ENCODE measurements at places on chromosomes 6 and 20.

DNA sequence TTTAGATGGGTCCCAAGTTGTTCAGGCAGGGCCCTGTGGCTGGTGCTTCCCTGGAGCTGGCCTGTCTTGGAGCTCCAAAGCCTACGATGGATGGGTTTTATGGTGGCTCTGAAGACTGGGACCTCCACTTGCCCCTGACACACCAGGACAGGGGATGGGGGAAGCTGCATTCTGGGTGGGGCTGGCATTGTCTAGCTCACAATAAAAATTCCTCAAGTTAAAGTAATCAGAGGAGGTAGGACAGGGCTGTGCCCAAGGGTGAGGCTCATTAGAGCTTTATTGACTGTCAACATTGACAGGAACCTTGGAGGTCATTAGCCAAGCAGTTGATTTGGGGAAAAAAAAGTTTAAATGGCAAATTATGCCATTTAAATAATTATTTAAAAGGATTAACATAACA is 35.7 kb downstream of the TFAP2C start:
- no peak for DNase-seq

DNA sequence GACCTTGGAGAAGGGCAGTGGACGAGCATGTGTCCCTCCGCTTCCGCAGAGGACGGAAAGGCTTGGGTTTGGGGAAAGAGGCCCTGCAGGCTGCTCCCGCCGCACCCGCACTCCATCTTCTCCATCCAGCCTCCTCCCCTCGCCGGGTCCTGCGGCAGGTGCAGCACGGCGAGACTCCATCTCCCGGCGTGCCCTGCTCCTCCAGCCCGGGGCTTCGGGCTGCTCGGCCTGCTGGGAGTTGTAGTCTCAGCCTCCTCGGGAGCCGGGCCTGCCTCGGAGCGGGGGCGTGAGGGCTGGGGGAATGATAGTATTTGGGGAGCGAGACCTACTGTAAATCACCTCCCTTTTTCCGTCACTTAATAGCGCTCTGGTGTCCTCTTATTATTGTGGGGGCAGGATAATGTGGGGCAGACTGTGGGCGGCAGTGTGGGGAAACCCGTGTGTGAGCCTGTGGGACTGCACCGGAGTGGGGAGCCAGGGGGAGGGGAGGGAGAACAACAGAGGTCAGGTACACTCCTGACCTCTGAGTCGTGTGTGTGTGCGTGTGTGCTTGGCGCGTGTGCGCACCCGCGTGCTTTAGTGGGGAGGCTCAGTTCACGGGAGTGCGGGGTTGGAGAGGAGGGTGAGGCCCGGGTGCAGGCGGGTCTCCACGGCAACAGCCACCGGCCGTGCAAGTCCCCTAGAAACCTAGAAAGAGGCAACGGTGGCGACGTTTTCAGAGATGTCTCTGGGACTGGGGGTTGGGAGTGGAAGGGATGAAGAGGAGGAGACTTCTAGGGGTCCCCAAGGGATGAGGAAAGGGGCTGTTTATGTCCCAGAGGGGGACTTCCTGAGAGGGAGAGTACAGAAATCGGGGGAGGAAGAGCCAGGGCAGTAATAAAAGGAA is 4.1 kb downstream of the TTBK1 start:
- DNase-seq = no peak

DNA sequence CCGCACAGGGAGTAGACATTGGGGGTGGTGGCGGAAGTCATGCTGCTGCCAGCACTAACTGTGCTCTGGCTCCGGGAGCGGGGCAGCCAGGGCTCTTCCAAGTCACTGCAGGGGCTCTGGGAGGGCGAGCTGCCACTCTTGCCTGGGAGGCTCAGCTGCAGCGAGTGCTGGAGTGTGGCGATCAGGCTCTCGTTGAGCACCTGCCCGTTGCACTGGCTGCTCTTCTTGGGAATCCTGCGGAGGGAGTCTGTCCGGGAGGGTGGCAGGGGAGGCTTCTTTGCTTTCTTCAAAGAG is 28.0 kb downstream of the HEBP2 start:
- no peak for DNase-seq

DNA sequence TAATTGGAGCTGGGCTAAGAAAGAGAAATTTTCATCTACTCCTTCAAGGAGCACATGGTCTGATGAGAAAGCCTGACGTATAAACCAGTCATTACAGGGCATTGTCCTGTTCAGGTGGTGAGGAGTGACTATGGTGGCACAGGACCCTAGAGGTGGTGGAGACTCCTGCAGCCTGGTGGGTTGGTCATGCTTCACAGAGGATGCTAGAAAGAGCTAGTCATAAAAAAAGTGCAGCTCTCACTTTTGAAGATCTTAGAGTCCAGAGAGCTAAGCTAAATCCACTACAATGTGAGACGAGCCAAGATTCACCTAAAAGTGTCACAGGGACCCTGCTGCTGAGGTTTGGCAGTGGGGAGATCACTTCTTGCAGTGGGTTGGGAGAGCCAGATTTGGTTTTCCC is 9.8 kb upstream of the ZNF831 start:
- no peak for DNase-seq

DNA sequence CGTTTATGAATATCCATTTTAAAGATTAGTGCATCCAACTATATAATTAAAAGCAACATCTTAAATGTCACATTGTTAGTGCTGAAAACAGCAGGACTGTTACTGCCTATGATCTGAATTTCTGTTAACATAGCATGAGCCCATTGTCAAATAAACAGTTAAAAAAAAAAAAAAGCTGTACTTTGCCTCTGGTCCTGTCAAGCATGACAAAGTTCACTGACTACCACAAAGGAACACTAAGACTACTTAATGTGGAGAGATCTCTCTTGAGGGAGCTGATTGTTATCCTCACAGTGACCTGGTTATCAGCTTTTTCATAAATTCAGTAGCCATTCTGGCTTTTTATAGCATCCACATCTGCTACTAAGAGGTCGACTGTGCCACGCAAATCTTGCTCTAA is 228.1 kb downstream of the TMEM200A start:
- DNase-seq = no peak

GRCh38 chr6:38695227-38695900 is 7.6 kb downstream of the GLO1 start:
- no peak for DNase-seq

DNA sequence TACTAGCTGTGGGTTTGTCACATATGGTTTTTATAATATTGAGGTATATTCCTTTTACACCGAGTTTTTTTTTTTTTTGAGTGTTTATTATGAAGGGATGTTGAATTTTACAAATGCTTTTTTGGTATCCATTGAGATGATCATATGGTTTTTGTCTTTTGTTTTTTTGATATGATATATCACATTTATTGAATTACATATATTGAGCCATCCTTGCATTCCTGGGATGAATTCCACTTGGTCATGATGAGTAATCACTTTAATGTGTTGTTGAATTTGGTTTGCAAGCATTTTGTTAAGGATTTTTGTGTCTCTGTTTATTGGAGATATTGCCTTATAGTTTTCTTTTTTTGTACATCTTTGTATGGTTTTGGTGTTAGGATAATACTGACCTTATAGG is 3.3 kb upstream of the ZNF337 start:
- no peak for DNase-seq

GRCh38 chr6:85192596-85192995 is 257.3 kb upstream of the NT5E start:
- DNase-seq = no peak

GRCh38 chr6:107776415-107776814 is 47.7 kb downstream of the SCML4 start:
- DNase-seq = no peak

- DNase-seq = no peak
Measured at GRCh38 chr6:150492507-150492906, 107.2 kb upstream of the PLEKHG1 start.

GRCh38 chr6:45328523-45328922 is 393 bp downstream of the RUNX2 start:
- DNase-seq = no peak

- no peak for DNase-seq
Measured at GRCh38 chr20:60087563-60088105, 129.4 kb downstream of the CDH26 start.

GRCh38 chr6:160028487-160029275 is 59.8 kb downstream of the IGF2R start:
- no peak for DNase-seq

DNA sequence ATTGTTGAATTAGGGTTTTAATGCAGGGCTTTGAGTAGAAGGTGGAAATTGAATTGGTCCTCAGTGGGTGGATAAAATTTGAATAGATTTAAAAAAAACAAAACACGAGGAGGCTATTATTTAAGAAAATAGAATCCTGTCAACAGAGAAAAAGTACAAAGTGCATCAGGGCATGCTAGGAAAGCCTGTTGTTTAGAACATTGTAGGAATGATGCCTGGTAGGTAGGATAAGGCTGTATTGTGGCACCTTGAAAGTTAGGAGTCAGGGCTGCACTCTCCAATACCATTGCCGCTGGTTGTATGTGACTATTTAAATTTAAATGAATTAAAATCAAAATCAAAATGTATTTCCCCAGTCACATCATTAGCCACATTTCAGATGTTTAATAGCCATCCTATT is 363.9 kb downstream of the UTRN start:
- no peak for DNase-seq

- no peak for DNase-seq
Measured at GRCh38 chr6:165889636-165890403, 226.8 kb upstream of the PDE10A start.

DNA sequence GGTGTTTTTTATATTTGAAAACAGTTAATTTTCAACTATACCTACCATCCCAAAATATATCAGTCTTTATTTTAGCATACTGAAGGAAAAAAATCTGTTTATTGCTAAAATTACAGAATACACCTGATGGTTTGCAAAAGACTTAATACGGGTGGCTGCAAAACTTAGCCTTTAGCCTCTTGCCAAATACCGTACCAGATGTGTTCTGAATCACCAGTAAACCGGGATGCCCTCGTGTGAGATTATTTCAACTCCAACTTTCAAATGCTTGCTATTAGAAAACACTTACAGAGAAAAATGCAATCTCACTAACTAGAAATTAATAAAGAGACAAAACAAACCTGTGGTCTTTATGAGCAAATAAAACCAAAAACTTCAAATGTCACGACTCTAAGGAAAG is 36.0 kb downstream of the REV3L start:
- no peak for DNase-seq

DNA sequence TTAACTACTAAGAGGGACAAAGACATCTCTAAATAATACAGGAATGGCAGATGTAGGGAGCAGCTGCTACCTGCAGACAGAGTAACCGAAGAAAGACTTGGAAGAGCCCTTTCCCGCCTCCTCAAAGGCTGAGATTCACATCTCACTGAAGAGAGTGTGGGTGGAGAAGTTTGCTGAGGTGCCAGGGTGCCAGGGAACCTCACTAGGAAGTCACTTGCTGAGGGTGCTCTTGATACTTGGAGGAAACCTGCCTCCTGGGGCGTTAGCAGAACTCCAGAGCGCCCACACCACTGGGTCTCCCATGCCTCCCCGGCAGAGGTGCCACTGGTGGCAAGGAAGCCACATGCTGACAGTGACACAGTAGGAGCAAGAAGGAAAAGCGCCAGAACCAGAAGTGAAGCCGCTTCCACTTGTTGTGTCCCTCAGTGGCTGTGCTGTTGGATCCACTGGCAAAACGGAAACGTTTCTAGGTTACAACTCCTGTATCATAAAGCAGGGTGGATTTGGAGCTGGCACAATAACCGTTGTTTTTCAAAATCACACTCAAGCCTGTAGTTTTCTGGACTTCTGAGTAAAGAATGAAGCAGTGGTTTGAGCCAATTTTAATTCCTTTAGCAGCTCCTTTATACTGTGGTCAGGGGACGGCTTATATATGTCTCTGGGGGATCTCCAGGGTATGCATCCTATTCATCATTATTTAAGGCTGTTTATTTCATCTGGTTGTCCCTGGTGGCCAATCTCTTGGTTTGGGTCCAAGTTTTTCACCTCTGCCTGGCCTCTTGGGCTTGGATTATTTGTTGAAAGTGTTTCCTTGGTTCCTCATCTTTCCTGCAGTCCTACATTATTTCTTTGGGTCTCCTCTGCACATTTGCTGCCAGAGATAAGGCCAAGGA is 64.5 kb downstream of the CDC5L start:
- DNase-seq = no peak

DNA sequence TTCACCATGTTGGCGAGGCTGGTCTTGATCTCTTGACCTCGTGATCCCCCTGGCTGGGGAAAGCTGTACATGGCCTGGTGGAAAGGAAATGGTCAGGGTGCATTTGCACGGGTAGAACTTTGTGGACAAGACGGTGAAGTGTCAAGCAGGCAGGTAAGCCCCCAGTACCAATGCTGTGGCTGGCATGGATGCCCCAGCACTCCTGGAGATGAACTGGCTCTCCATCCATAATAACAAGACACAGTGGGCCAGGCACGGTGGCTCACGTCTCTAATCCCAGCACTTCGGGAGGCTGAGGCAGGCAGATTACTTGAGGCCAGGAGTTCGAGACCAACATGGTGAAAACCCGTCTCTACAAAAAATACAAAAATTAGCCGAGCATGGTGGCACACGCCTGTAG is 37.3 kb upstream of the TMEM181 start:
- DNase-seq = no peak

GRCh38 chr6:16562498-16562897 is 198.8 kb downstream of the ATXN1 start:
- no peak for DNase-seq

GRCh38 chr6:21847711-21848480 is 254.3 kb downstream of the SOX4 start:
- no peak for DNase-seq

DNA sequence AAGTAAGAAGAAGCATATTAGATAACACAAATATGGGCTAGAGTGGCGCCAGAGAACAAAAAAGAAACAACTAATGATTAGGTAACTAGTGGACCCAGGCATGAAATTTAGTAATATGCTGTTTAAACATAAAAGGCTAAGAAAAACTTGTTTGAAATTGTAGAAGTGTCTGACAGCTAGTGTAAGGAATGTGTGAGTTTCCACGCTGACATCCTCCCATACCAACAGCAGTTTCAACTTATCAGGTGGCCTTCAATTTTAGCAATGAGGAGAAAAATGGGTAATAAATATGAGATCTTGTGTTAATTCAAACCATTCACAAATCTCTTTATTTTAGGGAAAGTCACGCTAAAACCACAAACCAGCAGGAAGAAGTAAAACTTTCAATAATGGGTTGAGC is 440.2 kb upstream of the FLRT3 start:
- no peak for DNase-seq

DNA sequence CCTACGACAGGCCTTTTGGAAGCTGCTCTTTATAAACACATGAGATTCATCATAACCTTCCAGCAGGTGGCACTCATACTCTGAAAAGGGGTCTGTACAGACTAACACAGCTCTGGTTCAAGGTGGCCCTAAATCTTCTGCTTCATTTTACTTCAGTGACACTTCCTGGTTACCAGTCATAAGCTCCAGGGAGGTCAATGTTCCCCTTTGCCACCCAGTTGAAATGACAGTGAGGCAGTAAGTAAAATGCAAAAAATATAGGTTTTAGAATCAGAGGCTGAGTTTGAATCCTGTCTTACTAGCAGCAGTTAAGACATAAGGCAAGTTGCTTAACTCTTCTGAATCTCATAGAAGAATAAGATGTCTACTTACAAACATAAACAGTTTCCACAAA is 132.8 kb downstream of the CDK19 start:
- peak; percentile 66 for DNase-seq

Measured in SK-N-MC (cell line).